Neuronal stem cell (in vitro differentiated cells): ENCODE measurements at places on chromosomes 11 and 22.

GRCh38 chr11:36454941-36455631 is 55.0 kb downstream of the TRAF6 start:
- peaks cover 36% of the 10 kb centered on the region for H3K4me1 ChIP-seq
- DNase-seq: peak; percentile 89
- no peak overlapping the region for H3K4me3 ChIP-seq
- H3K36me3 ChIP-seq: peaks cover 11% of the 10 kb centered on the region

- no peak overlapping the region for H3K4me3 ChIP-seq
- H3K36me3 ChIP-seq: no peaks in the 10 kb centered on the region
- DNase-seq: peak; percentile 37
- peaks cover 3% of the 10 kb centered on the region for H3K27me3 ChIP-seq
- H3K4me1 ChIP-seq: peaks cover 31% of the 10 kb centered on the region
- H3K27ac ChIP-seq: no peak overlapping the region
Measured at GRCh38 chr11:72598906-72599305, 75.3 kb downstream of the PDE2A start.

DNA sequence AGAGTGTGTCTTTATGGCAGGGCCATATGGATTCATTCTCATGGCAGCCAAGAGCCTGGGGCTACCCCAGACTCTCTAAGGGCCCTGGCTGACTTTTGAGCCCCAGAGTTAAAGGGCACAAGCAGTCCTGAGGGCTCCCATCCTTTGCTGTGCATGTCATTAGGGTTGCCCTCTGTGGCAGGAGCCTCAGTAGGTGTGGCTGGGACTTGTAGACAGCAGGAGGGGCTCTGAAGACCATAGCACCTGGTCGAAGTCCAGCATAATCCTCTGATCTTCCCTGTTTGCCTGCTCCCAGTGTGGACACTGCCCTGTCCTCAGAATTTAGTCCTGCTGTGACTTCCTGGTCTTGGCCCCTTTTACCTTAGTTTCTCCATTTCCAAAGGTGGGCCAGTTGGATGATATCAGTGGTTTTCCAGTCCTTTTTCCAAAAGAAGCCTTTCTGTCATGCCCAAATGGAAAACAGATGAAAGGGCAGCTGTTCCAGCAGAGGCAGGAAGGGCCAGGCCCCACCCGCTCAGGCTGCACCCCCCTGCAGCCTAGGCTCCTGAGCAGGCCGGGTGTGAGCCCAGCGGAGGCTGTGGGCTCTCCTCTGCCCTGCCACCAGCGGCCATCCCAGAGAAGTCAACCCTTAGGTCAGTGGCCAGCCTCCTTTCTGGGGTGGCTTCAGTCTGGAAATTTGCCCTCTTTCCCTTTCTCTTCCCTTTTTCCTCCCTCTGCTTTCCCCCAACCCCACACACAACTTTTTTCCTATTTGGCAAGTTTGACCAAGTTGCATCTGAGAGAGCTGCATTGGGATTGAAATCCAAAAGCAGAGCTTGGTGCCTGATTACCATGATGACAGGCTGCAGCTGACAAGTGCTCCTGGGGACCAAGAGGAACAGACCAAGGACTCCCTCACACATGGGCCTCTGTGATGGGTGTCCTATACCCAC is 32.8 kb upstream of the SUSD2 start:
- H3K27ac ChIP-seq: no peak overlapping the region
- H3K4me3 ChIP-seq: no peak overlapping the region
- DNase-seq: no peak
- H3K4me1 ChIP-seq: peaks cover 8% of the 10 kb centered on the region
- H3K27me3 ChIP-seq: no peaks in the 10 kb centered on the region

- H3K36me3 ChIP-seq: no peaks in the 10 kb centered on the region
- DNase-seq: no peak
- no peak within 1 kb of the TSS for H3K27ac ChIP-seq
- H3K4me3 ChIP-seq: no peak within 1 kb of the TSS
- no peaks in the 10 kb centered on the region for H3K27me3 ChIP-seq
Measured at GRCh38 chr11:114559425-114560310, at the start of gene NXPE1. Gene NXPE1, minus strand, starts transcription at chr11:114559881. Its CDS starts 8,680 bp downstream, at chr11:114551201.

- DNase-seq: peak; percentile 45
- no peak overlapping the region for H3K27ac ChIP-seq
- H3K4me3 ChIP-seq: no peak overlapping the region
- H3K27me3 ChIP-seq: no peaks in the 10 kb centered on the region
Measured at GRCh38 chr11:114340311-114341131, 44.3 kb downstream of the NNMT start.

GRCh38 chr11:75107187-75107586 is 10.5 kb upstream of the OR2AT4 start:
- no peak overlapping the region for H3K4me3 ChIP-seq
- H3K36me3 ChIP-seq: no peaks in the 10 kb centered on the region
- DNase-seq: no peak
- no peak overlapping the region for H3K27ac ChIP-seq
- H3K4me1 ChIP-seq: peaks cover 5% of the 10 kb centered on the region
- H3K27me3 ChIP-seq: no peaks in the 10 kb centered on the region

DNA sequence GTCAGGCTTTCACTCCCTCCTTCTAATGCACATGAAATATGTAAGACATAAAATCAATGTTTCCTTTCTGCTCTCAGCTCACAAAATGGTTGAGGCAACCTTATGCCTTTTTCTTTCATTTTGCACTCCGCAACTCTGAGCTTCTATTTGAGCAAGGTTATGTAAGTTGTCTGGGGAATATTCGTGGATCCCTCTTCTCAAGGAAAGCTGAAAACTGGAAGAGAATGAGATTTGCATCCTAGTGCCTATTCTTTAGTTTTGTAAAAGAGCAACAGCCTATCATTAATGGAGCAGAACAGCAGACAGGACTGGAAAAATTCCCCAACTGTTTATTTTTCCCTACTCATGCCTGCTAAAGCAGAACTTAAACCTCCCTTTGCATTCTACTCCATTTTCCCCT is 141.7 kb downstream of the FAM76B start:
- no peak for DNase-seq
- no peaks in the 10 kb centered on the region for H3K27me3 ChIP-seq
- no peaks in the 10 kb centered on the region for H3K36me3 ChIP-seq
- H3K27ac ChIP-seq: no peak overlapping the region
- no peak overlapping the region for H3K4me3 ChIP-seq
- H3K4me1 ChIP-seq: peaks cover 6% of the 10 kb centered on the region

DNA sequence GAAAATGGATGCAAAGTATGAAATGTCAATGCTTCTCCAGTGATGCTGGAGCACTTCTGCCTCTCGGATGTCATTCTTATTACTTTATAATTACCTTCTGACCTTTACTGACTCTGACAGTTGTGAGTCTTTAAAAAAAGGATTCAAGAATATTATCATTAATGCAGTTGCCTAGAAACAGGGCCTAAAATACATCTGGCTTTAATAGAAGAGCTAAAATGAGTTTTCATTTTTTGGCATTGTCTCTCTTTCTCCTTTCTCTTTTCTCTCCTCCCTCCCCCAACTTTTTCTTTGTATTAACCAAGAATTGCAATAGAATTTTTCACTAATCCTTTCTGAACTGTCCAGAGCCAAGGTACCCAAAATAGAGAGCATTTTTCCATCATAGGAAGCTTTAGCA is 45.9 kb downstream of the FDX1 start:
- H3K27ac ChIP-seq: no peak overlapping the region
- no peaks in the 10 kb centered on the region for H3K36me3 ChIP-seq
- H3K4me1 ChIP-seq: no peaks in the 10 kb centered on the region
- H3K4me3 ChIP-seq: no peak overlapping the region

GRCh38 chr11:128195057-128195751 is 392.2 kb downstream of the ETS1 start:
- no peak overlapping the region for H3K27ac ChIP-seq
- no peak for DNase-seq
- no peaks in the 10 kb centered on the region for H3K4me1 ChIP-seq
- H3K4me3 ChIP-seq: no peak overlapping the region

GRCh38 chr11:19392321-19392720 is 151.6 kb upstream of the E2F8 start:
- no peaks in the 10 kb centered on the region for H3K27me3 ChIP-seq
- peaks cover 5% of the 10 kb centered on the region for H3K4me1 ChIP-seq
- no peaks in the 10 kb centered on the region for H3K36me3 ChIP-seq
- H3K4me3 ChIP-seq: no peak overlapping the region
- H3K27ac ChIP-seq: no peak overlapping the region
- DNase-seq: no peak

DNA sequence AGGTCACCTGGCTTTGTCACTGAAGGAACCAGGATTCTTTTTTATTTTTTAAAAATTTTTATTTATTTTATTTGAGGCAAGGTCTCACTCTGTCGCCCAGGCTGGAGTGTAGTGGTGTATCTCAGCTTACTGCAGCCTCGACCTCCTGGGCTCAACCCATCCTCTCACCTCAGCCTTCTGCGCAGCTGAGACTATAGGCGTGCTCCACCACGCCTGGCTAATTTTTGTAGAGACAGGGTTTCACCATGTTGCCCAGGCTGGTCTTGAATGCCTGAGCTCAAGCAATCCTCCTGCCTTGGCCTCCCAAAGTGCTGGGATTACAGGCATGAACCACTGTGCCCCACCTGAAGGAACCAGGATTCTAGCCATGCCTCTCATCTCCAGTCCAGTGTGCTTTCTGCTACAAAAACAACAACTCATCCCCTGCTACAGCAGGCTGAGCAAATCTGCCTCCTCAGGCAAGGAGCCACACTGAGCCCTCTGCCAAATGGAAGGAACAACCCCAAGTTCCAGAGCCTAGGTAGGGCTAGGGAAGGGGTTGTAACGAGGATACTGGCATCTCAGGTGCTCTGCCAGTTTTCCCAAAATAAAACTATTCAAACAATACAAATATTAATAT is 2.6 kb upstream of the PEX26 start:
- no peak for DNase-seq
- H3K4me3 ChIP-seq: no peak overlapping the region
- peaks cover 3% of the 10 kb centered on the region for H3K36me3 ChIP-seq
- H3K4me1 ChIP-seq: peaks cover 2% of the 10 kb centered on the region

DNA sequence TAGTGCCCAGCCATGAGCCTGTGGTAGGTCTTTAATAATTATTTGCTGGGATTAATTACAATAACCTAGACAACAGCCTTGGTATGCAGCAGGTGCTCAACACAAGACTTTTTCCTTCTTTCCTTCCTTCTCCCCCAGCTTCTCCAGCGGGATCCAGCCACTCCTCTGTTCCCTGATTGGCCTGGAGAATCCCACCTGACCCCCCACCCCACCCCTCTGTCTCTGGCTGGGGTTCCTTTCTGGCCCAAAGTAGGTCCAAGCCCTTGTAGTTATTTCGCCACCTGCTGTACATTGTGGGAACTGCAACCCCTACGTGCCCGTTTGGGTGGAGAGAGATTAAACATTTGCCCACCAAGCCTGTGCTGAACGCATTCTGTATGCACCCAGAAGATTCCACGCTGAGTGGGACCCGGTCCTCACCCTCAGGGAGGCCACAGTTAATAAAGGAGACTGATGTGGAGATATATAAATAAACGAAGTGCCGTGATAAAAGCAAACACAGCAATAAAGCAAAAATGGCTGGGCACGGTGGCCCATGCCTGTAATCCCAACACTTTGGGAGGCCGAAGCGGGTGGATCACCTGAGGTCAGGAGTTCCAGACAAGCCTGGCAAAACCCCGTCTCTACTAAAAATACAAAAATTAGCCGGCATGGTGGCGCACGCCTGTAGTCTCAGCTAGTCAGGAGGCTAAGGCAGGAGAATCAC is 32.1 kb upstream of the DGKZ start:
- peaks cover 7% of the 10 kb centered on the region for H3K27me3 ChIP-seq
- H3K4me1 ChIP-seq: no peaks in the 10 kb centered on the region
- no peak overlapping the region for H3K4me3 ChIP-seq
- H3K27ac ChIP-seq: no peak overlapping the region
- H3K36me3 ChIP-seq: peaks cover 1% of the 10 kb centered on the region

DNA sequence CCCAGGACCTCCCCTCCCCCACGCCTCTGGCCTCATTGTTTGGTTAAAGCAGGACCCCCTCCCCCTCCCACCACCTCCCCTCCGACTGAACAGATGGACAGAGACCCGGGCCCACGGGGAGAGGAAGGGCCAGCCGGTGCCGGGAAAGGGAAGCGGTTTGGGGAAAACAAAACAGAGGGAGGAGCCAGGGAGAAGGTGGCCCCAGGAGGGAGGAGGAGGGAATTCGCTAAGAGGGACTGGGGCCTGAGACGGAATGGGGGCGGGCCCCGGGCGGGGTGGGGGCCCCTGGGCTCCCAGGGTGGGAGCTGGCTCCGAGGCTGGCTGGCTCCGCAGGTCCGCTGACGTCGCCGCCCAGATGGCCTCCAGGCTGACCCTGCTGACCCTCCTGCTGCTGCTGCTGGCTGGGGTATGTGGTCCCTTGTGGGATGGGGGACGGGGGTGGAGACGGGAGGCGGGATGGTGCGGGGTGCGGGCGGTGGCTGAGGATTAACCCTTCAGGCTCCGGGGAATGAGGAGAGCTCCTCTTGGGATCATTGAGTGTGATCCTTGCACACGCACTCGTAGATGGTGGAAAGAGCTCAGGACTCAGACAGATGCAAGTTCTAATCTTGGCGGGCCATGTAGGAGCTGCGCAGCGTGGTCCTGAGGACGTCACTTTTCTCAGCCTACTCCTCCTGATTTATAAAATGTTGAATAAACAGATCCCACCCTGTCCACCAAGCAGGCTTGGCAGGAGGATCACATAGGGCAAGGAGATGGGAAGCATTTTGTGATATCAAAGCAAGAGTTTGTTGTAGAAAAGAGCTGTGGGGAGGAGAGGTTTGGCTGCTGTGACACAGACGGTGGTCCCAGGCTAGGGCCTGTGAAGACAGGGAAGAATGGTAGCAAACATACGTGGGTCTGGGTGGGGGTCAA is 688 bp downstream of the SERPING1 start:
- H3K27me3 ChIP-seq: no peaks in the 10 kb centered on the region
- peak; percentile 97 for DNase-seq
- H3K36me3 ChIP-seq: peaks cover 1% of the 10 kb centered on the region
- peak overlapping the region; percentile 98 for H3K27ac ChIP-seq

- H3K27ac ChIP-seq: peak overlapping the region; percentile 4
- no peak for DNase-seq
- H3K36me3 ChIP-seq: peaks cover 8% of the 10 kb centered on the region
- H3K4me1 ChIP-seq: peaks cover 15% of the 10 kb centered on the region
- H3K27me3 ChIP-seq: no peaks in the 10 kb centered on the region
Measured at GRCh38 chr11:125452125-125452470, 44.0 kb downstream of the FEZ1 start.

DNA sequence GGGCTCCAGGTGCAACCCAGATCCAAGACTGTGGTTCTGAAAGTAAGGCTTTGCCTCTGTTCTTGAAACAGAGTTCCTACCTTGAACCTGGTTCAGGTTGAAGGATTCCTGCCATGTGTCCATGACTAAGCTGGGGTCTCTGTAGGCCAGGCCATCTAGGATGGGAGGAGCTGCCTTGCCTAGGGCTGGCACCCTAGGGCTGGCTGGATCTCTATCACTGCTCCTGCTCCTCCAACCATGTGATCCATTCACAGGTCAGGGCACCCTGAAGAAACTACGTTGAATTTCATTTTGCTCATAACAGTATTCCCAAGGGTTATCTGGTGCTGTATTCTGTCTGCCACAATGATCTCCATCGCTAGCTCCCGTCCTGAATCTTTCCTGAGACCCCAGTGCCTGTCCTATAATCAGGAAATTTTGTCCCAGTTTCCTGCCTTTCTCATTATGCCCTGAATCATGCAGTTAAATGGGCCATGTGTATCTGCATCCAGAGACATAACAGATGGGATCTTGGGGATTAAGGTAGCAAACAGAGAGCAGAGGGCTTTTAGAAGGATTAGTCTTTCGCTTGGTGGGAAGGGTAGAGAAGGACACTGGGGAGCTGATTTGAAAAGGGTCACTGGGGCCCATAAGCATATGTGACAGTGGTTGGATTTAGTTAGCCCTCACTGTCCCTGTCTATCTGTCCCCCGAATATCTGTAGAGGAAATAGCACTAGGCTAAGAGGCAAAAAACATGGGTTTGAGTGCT is 98.2 kb upstream of the MTMR2 start:
- no peak overlapping the region for H3K27ac ChIP-seq
- no peaks in the 10 kb centered on the region for H3K27me3 ChIP-seq
- H3K4me1 ChIP-seq: peaks cover 2% of the 10 kb centered on the region

- H3K4me1 ChIP-seq: peaks cover 6% of the 10 kb centered on the region
- no peaks in the 10 kb centered on the region for H3K36me3 ChIP-seq
- DNase-seq: no peak
- H3K4me3 ChIP-seq: no peak overlapping the region
Measured at GRCh38 chr11:68804786-68805185, 36.9 kb downstream of the CPT1A start.
